ENCODE measurements at places on chromosomes 5 and 9.

- no peak for DNase-seq
Observed at GRCh38 chr9:35842795-35843194, 13.8 kb downstream of the TMEM8B start.

GRCh38 chr5:65758546-65759144 lies 36.6 kb downstream of the NLN start:
- DNase-seq, result no peak

GRCh38 chr9:91978740-91979414 lies 28.8 kb upstream of the ROR2 start:
- DNase-seq, result no peak

DNA sequence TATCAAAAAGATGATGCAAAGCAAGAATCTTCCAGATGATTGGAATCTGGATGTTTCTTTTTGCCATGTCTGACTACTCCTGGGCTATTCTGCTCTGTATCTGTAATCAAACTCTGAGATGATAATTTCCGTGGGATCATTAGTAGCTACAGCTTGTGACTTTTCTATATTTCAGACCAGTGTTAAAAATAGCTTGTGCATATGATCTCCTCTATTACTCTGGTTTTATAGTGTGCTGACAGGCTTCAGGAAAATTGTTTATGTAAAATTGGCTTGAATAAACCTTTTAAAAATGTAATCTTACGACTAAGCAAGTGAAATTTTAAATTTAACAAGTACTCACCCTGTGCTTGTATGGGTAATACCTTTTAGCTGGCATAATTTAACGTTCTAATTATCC lies 40.4 kb downstream of the NAA35 start:
- DNase-seq, result no peak

GRCh38 chr5:176389135-176390123 lies 878 bp downstream of the HIGD2A start:
- no peak for DNase-seq

DNA sequence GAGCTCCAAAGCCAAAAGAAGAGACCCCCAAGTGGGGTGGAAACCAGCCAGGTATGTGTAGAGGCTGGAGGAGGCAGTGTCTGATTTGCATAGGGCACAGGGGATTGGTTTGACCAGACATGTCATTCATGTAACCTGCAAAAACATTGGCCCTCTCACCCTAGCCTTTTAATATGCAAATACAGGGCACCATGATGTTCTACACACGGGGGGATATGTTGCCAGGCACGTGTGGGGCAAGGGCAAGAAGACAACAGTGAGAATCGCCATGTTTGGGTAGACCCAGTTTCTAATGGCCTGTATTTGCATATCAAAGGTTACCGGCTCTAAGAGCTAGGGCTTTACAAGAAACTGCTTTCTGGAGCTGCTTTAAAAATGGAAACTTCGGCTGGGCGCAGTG lies 208.9 kb downstream of the GOLPH3 start:
- DNase-seq, result no peak

DNA sequence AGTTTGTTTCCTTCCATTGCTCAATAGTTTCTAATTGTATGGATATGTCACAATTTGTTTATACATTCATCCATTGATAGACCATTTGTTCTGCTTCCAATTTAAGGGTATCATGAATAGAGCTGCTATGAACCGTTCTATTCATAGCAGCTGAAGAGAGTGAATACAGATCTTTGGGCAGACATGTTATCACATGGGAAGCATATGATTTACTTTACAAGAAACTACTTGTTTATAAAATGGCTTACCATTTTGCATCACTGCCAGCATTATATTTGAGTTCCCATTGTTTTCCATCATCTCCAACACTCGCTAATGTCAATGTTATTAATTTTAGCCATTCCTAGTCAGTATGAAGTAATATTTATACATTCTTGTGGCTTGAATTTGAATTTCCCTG lies 549.0 kb downstream of the MAT2B start:
- DNase-seq, result no peak

GRCh38 chr5:172714491-172715420 lies 56.2 kb downstream of the DUSP1 start:
- DNase-seq, result peak; percentile 35

- no peak for DNase-seq
Observed at GRCh38 chr5:125536582-125536981, 790.1 kb upstream of the ZNF608 start.

GRCh38 chr9:130366072-130366471 lies 78.7 kb upstream of the ASS1 start:
- DNase-seq, result no peak

DNA sequence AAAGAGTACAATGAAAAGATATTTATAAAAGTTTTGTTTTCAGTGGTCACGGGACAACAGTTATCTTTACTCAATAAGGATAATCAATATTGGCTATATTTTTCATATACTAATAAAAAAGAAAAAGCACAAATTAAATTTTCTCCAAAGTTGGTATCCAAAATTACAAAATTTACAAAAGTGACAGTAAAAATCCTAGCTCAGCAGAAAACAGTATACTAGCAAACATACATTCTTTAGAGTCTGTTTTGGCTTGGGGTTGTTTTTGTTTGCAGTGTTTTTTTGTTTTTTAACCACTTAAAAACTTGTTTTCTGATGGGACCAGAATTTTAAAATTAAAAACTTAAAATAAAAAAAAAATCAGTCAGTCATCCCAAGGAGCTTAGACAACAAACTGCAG lies 183.2 kb downstream of the DENND1A start:
- no peak for DNase-seq

DNA sequence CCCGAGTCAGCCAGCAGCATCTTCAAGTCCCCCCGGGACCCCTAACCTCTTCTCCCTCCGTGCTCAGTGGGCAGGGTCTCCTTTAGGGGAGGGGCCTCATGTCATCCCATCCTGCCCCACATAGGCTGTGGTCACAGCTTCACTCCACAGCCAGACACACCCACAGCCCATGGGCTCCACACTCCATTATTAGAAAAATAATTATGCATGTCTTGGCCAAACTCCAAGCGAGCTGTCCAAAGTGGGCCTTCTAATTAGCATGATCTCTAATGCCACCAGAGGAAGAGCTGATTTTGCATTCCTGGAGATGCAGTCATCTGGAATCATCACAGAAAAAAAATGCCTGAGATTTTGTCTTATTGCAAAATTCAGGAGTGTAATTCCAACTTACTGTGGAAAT lies 418.2 kb downstream of the IRX2 start:
- DNase-seq, result no peak

DNA sequence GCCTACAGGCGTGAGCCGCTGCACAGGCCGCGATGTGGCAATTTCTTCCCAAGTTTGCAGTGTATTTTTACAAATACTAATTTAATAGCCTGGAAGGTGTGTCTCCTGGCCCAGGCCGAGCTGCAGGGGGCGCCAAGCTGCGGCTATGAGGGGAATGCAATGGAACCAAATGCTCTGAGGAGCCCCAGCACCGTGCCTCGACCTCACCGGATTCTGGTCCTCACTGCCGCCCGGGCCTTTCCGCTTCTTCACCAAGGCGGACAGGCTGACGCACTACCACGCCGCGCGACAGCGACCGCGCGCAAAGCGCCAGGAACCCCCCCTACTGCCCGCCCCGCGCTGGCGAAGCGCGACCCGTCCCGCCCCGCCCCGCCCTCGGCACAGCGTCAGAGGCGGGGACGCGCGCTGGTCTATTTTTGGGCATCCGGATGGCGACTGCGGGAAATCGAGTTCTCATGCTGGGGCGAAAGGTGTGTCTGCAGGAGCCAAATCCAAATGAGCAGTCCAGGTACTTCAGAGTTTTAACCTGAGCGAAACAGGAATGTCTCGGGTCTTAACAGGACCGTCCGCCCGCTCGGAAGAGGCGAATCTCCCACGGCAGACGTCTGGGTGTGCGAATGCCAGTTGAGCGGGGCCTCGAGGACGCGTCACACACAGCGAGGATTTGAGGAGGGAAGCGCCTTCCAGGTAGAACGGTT lies 31.7 kb upstream of the PRXL2C start:
- DNase-seq, result peak; percentile 70

- no peak for DNase-seq
Observed at GRCh38 chr5:174850565-174851169, 126.3 kb downstream of the MSX2 start.

GRCh38 chr9:87732344-87732743 lies 6.4 kb downstream of the CTSL start:
- DNase-seq, result no peak

DNA sequence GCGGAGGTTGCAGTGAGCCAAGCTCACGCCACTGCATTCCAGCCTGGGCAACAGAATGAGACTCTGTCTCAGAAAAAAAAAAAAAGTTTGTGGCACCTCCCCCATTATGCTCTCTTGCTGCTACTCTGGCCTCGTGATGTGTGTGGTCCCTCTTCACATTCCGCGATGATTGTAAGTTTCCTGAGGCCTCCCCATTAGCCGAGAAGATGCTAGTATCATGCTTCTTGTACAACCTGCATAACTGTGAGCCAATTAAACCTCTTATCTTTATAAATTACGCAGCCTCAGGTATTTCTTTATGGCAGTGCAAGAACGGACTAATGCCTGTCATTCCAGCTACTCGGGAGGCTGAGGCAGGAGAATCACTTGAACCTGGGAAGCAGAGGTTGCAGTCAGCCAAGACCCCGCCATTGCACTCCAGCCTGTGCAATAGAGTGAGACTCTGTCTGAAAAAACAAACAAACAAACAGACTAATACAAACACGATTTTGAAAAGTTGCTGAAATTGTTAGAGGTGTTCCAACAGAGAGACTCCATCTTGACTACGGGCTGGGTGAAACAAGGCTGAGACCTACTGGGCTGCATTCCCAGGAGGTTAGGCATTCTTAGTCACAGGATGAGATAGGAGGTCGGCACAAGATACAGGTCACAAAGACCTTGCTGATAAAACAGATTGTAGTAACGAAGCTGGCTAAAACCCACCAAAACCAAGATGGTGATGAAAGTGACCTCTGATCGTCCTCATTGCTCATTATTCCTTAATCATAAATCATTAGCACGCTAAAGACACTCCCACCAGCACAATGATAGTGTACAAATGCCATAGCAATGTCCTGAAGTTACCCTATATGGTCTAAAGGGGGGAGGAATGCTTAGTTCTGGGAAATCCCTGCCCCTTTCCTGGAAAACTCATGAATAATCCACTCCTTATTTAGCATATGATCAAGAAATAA lies 8.3 kb upstream of the AFF4 start:
- no peak for DNase-seq

GRCh38 chr9:118533101-118533500 lies 828.9 kb downstream of the TLR4 start:
- DNase-seq, result no peak

DNA sequence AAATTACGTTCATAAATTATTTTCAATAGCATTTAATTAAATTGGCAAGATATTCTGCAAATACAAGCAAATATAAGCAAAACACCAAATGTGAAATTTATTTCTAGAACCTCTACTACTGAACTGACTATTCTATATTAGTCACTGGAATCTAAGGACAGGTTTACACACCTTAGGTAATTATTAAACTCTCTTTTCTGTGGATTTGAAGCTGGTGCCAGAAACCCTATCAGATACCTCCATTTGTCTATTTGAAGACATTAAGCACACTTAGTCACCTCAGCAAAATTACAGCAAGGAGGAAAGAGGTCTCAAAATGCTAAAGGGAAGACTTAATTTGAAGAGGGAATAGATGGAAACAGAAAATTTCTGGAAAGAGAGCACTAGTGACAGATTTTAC lies 83.4 kb downstream of the CPLANE1 start:
- DNase-seq, result no peak

DNA sequence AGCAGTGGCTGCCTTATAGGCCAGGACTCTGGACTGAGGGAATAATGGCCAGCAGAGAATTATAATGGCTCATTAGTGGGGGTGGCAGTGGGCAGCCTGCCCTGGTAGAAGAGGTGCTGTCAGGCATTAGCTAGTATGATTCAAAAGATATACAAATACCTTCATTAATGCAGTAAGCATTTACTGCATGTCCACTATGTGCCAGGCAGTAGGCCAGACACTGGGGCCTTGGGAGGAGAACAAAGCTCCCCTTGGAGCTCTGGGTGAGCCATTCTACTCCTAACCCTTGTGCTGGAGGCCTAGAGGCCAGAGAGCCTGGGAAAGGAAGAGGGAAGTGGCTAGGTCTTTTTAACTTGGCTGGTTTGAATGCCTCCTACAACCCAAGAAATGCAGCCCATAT lies 2.0 kb upstream of the GARNL3 start:
- no peak for DNase-seq

DNA sequence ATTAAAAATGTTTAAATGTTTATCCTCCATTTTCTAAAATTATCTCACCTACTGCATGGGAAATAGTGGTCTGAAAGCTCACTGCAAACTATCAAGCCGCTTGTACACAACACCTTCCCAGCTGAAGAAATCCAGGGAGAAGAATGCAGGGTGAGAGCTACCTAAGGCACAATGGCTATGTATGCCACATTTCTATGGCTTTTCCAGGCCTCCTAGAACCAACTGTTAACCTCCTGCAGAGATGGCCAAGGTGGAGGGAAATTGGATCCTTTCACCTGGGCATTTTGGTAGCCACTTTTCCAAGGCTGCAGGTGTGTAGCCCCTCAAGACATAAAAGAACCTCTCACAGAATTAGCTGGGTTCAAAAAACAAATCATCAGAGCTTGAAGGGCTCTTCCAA lies 286.4 kb downstream of the EBF1 start:
- DNase-seq, result no peak

GRCh38 chr5:2137444-2138050 lies 254.8 kb upstream of the IRX4 start:
- DNase-seq, result no peak

- DNase-seq, result no peak
Observed at GRCh38 chr5:168342151-168342825, 50.8 kb downstream of the WWC1 start.

DNA sequence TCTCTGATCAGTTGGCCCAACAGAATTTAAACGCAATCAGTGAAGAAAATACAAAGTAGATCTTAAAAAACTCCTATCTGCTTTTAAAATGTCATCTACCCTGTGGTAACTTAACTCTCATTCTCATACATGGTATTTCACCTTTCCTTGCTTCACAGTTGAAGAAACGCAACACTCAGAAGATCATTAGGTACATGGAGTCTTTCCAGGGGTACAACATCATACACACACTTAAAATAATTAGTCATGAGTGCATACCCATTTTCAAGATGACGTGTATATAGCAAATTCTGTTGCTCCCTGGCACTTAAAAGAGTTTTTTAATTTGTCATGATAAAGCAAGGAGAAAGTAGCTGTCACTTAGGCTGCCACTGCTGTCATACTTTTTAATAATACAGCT lies 259.9 kb downstream of the BNC2 start:
- DNase-seq, result no peak

DNA sequence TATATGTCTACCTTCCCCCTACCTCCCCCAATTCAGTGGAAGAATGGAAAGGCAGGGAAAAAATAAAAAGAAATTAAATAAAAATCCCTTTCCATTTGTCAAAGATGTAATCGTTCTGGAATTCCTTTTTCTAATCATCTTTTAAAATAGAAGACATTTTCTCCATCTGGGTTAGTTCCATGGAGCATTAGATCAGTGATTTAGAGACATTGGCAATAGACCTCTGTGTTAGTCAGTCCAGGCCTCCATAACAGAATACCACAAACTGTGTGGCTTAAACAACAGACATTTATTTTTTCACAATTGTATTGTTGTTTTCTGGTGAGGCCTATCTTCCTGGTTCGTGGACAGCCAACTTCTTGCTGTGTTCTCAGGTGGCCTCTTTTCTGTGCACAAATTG lies 516.6 kb upstream of the DAB2 start:
- DNase-seq, result no peak
